Jurkat, Clone E6-1 (cell line): ENCODE measurements at places on chromosomes 12 and 14.

DNA sequence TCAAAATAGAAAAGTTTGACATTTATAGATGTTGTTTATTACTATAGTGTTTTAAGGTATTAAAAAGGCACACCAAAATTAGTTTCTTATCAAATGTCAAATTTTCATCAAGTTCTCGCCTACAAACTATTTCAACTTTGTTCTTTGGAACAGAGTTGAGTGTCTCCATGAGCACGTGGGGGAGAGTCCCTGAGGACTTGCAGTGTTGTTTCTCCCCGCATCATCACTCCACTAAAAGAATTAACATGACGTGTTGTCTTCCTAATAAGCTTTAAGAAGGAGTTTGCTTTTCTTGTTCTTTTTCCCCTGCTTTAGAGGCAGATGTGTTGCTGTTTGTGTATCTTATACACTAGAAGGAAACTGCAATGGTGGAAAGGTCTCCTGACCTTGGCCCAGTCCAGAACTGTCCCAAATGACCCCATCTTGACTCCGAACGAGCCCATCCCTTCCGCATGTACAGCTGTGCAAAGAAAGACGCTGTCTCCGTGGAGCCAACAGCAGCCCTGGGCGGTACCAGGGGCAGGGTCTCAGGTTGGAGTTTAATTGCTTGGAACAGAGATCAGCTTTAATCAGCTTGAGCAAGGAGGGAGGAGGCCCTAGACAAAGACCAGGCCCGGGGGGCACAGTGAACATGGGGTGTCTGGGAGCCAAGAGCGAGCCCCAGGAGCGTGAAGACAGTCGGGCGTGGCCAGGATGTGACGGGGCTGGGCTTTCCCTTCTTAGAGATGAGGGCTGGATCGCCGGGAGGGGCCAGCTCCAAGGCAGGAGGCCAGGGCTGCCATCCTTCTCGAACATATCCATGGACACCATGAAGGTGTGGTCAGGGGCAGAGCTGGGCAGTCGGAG is 215.4 kb upstream of the RTL1 start:
- DNase-seq = no peak

DNA sequence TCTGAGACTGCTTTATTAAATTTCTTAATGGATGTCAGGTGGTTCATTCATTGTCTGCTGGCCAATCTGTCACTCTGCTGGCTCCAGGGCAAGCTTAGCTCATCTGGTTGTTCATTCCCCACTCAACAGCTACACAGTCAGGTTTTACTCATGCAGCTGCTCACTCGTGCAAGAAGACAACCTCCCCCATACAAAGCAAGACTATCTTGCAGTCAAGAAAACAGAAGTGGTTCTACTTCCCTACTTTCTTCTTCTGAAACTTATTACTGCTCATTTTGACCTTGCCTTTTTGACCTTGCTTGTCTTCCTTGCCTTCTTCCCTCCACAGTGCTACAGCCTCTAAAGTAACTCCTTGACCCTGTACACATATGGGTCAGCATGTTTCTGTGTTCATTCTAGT is 277.9 kb downstream of the SSPN start:
- DNase-seq = no peak

- DNase-seq = no peak
Observed at GRCh38 chr12:94121886-94122285, 26.5 kb upstream of the PLXNC1 start.

DNA sequence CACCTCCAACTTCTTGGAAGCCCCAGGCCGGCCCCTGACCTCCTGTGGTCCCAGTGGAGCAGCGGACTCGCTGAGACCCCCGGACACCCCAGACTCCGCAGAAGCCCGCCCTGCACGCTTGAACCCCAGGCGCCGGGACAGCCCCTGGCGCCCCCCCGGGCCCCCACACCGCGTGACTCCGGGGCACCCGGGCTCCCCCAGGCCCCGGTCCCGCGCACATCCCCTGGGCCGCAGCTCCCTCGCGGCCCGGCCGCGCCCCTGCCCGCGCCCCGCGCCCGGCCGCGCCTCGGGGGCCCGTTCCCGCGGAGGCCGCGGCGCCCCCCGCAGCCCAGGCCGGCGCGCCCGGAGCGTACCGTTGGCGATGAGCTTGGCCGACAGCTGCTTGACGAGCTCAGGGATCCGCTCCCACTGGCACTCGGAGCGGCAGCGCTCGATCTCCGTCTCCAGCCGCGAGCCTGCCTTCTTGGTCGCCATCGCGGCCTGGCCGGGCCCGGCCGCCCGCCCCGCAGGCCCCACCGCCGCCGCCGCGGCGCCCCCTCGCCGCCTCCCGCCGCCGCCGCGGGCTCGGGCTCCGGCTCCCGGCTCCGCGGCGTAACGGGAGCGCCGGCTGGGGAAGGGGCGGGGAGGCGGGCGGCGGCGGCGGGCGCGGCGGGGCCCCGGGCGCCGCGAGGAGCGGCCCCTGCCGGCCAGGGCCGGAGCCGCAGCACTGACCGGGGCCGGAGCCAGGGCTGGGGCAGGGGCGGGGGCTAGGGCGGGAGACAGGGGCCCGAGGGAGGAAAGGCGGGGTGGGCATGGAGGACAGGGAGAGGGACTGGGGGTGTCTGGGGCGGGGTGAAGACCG is at the start of gene TTC7B:
Gene TTC7B, minus strand, starts transcription at position 609 of the 841 bp plus-strand sequence. Its CDS starts 135 bp downstream, at position 474.
- DNase-seq = no peak

GRCh38 chr12:94207849-94208621 is 59.7 kb downstream of the PLXNC1 start:
- no peak for DNase-seq

- no peak for DNase-seq
Observed at GRCh38 chr12:104570174-104570907, 113.6 kb downstream of the CHST11 start.

DNA sequence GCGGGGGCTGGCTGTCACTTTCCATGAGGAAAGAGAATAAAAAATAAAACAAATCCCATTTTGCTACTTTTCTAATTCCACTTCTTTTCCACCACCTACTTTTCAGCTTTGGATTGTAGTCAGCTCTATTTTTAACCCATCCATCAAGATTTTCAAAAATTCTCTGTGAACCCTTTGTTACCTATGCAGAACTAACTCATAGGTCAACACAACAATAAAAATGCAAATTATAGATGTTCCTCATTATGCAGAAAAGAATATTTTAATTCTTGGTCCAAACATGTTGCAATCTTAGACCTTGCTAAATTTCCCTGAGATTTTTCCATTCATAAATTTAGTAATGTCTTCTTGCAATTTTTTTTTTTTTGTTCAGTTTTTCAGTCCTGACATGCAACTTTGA is 454.5 kb downstream of the ADAMTS20 start:
- no peak for DNase-seq

- no peak for DNase-seq
Observed at GRCh38 chr14:64324461-64324860, 30.3 kb upstream of the ESR2 start.

DNA sequence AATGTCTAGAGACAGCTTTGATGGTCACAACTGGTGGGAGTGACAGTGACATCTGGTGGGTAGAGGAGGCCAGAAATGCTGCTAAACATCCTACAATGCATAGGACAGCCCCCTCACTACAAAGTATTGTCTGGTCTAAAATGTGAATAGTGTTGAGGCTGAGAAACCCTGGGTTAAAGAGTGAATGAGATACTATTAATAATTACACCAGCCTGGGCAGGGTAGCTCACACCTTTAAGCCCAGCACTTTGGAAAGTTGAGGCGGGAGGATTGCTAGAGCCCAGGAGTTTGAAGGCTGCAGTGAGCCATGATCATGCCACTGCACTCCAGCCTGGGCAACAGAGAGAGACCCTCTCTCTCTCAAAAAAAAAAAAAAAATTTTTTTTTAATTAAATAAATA is 11.1 kb downstream of the SVOP start:
- no peak for DNase-seq

- no peak for DNase-seq
Observed at GRCh38 chr12:11746024-11746771, 96.7 kb downstream of the ETV6 start.

DNA sequence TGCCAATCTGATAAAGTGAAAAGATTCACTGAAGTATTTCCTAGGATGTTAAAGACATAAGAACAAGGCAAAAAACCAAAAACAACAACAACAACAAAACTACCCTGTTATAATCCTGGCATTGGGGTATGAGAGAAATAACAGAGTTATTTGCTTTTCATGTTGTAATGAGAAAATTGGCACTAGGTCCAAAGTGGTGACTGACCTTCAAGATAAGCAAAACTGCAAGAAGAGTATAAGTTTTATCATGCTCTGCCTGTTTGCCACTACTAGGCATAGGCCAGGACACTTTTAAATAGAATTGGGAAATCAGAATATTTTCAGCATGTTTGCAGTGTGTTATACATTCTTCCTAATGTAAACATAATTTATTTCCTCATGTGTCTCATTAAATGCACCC is 140.1 kb upstream of the CPM start:
- DNase-seq = no peak

- peak; percentile 37 for DNase-seq
Observed at GRCh38 chr12:66352197-66352596, 49.9 kb downstream of the HELB start.
